Activated CD4-positive, CD25-positive, alpha-beta regulatory T cell (primary cell): ENCODE measurements at places on chromosomes 2 and 18.

GRCh38 chr2:220221992-220222391 lies 594.6 kb downstream of the SLC4A3 start:
- no peak for DNase-seq

DNA sequence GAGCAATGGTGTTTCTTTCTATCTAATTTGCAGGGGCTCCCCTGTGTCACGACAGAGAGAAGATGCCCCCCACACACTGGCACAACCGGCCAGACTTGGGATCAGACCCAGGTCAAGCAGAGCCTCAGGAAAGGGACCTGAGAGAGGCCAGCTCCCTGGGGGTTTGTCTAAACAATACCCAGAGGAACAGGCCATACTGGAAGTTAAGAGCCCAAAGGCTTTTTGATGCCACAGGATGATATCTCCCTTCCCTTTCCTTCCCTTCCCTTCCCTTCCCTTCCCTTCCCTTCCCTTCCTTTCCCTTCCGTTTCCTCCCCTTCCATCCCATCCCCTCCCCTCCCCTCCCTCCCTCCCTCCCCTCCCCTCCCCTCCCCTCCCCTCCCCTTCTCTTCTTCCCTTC lies 139.2 kb downstream of the ARL4C start:
- no peak for DNase-seq

DNA sequence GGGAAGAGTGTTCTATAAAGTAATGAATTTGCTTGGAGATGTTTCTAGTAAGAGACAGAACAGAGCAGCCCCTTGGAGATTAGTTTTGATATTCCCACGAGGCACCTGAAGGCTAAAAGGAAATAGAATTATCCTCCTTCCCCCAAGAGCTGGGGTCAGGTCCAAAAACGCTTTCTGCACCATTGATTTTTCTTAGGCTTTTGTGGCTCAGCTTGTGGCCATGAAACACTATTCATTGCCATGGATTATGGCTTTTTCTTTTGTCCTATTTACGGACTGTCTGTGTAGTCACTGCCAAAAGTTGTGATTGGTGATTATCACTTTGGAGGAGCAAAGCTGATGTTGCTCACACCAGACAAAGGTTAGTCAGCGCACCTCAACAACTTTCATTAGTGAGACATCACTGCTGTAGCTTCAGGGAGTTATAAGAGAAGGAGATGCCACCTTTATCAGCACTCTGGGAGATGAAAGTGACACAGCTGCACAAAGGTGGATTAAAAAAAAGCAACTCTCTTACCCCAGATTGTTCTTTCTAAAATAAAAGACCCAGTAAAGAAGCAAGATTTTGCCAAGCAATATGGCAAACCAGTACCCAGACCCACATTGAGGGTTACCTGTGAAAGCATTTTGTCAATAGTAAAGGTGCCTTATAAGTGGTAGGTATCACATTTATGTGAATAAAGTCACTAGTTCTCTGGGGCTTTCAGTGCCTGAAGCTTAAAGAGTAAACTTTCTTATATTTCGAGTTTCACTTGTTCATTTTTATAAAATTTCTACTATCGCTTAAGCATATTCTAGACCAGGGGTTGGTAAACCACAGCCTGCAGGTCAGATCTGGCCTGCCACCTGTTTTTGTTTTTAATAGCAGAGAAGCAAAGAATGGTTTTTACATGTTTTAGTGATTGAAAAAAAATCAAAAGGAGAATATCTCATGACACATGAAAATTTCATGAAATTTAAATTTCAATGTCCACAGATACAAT lies 10.6 kb downstream of the CXCR4 start:
- DNase-seq = no peak

GRCh38 chr2:230863442-230864121 lies 1.2 kb upstream of the ITM2C start:
- DNase-seq = no peak

- DNase-seq = no peak
Observed at GRCh38 chr2:31877008-31877407, 133.8 kb downstream of the MEMO1 start.

DNA sequence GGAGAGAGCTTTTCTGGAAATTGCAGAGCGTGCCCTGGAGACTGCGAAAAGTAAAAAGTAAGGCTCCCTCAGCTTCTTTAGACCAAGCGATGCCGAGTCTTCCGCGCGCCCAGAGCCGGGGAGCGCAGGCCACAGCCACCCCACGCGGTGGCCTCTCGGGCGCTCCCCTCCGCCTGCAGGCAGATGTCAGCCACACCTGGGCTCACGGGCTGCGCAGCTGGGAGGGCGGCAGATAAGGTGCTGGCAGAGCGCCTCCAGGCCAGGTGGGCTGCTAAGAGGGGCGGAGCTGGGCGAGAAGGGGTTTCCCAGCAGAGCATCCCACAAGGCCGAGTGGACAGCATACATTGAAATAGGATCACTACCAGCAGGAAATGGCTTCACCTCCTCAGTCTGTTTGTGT lies 81.7 kb downstream of the ARHGEF4 start:
- DNase-seq = no peak

DNA sequence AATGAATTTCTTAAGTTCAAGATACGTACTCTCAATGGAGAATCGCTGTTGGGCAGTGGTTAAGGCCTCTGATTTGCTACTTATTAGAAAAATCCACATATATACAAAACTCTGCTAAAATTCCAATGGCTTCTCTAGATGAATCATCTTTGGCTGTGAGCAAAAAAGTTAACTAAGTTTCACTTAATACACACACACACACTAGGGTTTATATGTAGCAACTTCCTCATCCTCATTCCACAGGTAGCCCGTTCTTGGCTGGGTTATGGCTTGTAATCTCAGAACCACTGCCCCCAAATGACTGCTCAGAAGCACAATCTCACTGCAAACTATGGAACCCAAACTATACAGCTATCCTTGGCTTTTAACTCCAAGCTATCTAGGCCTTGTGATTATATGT lies 99.7 kb downstream of the SMAD2 start:
- DNase-seq = no peak

GRCh38 chr18:59820663-59821062 lies 79.1 kb upstream of the PMAIP1 start:
- no peak for DNase-seq

GRCh38 chr2:42874949-42875801 lies 82.8 kb upstream of the HAAO start:
- DNase-seq = no peak

DNA sequence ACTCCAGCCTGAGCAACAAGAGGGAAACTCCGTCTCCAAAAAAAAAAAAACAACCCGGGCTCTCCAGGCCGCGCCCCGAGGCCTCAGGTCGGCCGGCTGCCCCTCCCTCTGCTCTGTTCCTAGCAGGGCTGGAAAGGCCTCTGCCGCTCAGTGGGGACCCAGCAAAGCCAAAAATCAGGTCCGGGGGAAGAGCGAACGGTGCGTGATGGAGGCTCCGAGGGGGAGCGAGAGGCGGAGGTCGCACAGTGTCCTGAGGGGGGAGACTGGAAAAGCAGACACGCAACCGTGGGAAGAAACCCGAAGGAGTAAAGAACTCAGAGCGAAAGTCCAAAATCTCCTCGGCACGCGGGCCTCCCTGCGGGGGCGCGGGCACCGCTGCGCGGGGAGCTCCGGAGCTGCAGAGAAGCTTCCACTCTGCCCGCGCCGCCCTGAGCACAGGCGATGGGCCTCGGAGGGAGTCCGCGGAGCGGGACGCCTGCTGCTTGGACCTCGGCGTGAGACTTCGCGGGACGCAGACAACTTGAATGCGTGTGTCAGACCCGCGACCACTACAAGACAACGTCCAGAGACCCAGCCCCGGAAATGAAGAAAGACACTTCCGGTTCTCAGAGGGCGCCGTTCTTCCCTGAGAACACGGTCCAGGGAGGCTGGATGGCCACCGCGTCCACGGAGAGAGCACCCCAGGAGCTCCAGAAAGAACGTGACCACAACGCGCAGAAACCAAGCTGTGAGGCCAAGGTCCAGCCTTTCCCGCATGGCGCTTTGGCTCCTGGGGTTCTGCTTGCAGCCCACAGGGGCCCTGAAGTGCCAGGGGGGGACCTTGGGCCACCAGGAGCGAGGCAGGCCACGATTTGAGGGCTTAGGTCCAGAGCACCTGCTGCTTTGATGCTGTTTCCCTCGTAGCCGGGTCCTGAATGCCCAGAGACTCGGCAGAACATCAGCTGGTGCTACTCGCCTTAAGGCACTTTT lies 219.8 kb downstream of the DPP10 start:
- DNase-seq = no peak

GRCh38 chr2:104476075-104476474 lies 377.8 kb upstream of the POU3F3 start:
- no peak for DNase-seq

GRCh38 chr18:61589724-61590065 lies 256.5 kb downstream of the CDH20 start:
- DNase-seq = no peak

DNA sequence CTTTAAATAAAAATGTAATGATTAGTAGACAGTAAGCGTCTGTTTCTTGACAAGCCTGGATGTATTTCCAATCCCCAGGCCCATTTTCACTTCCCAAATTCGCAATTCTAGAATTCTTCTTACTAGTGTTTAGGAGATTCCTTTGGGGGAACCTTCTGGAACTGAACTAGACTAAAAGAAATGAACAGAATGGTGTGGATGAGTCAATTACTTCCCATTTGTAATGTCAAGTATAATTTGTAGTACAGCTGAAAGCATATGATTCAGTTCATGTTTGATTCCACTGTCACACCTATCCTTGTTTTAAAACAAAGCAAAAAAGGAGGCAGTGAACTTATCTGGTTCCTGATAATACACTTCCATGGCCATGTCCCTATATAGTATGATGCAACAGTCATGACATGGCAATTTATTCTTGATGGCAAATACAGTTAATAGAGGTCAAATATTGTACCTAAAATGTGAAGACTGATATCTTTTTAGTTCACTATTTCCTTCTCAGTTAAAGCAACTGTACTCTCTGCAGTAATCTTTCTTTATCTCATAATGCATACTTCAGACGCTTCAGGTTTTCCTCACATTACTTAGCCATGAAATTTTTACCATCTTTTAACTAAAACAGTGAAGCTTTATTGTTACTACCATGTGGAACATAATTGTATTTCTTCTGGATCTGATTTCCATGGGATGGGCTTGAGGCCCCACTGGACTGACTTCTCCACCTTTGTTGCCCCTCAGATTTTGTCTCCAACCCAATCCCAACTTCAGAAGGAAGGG lies 2.0 kb downstream of the IDH1 start:
- no peak for DNase-seq

- no peak for DNase-seq
Observed at GRCh38 chr2:137223722-137224121, 458.4 kb downstream of the THSD7B start.

DNA sequence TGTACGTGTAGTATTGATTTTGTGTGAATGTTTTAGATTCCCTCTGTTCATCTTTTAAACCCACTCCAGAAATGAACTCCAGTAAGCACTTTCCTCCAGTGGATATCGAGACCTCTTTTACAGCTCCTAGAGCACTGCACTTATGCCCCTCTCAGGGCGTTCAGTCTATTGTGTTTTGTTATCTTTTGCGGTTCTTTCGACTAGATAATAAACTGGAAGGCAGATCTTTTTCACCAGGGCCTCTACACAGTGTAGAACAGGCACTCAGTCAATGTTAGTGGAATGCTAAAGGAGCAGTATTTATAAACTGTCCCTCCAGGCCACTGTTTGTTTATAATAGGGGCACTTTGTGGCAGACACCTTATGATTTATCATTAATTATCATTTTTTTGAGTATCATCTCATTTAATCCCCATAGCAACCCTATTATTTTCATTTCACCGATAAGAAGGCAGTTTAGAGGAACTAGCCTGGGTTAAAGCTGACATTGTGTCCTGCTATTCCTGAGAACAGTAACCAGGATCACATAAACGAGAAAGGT lies 742 bp upstream of the SOS1 start:
- no peak for DNase-seq

DNA sequence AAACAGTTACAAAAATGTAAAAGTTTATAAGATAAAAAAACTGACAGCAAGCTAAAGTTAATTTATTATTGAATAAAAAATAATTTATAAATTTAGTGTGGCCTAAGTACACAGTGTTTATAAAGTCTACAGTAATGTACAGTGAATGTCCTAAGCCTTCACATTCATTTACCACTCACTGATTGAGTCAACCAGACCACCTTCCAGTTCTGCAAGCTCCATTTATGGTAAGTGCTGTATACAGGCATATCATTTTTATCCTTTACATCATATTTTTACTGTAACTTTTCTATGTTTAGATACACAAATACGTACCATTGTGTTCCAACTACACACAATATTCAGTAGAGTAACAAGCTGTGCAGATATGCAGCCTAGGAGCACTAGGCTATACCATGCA lies 184.2 kb upstream of the LRATD1 start:
- DNase-seq = no peak

- no peak for DNase-seq
Observed at GRCh38 chr2:23993736-23994269, 16.1 kb upstream of the MFSD2B start.

GRCh38 chr2:26400723-26401122 lies 997 bp upstream of the DRC1 start:
- DNase-seq = no peak

GRCh38 chr2:134336352-134336751 lies 82.5 kb downstream of the MGAT5 start:
- no peak for DNase-seq

DNA sequence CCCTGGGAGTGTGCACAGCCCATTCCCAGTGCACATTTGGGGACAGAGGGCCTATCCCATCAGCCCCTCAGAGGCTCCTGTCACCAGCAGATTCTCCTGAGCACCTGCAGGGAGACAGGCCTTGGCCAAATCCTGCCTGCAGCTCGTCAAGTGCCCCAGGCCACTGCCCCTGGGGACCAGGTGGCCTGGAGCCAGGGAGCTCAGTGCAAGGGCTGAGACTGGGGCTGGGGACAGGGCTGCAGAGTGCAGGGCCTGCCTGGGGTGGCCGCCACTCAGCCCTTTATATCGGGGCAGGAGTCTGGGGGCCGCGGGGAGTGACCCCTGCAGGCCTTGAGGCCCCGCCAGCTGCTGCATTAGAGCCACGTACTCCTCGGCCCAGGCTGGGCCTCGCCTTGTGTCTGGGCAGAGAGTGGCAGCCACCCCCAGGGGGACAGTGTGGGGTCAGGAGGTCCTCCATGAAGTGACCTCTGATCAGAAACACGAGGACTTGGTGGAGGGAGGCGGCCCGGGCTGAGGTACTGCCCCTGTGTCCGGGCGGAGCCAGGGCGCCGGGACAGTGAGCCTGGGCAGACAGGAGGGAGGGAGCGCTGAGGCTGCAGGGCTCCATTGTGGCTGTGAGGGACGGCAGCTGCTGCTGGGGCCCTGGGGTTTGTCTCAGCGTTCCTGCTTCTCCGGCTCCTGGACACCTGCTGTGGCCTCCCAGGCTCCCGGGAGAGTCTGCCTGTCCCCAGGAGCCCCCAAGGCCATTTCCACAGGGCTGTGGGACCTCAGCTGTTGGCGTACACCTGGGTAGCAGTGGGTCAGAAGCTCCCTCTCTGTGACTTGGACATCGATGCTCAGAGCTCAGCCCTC lies 24.2 kb downstream of the GPC1 start:
- DNase-seq = no peak
